ENCODE measurements at places on chromosomes 4 and X. TPM values are rescaled to one million over a fixed set of nuclear protein-coding genes. Genes with fewer than 3 reads are reported as not detected.

- DNase-seq, result peak; percentile 34
Observed at GRCh38 chr4:74158466-74159142, 686 bp downstream of the MTHFD2L start.

GRCh38 chr4:54645830-54646229, 11.9 kb upstream of the KIT start:
- no peak for DNase-seq

GRCh38 chr4:152803541-152803940, 23.8 kb downstream of the ARFIP1 start:
- DNase-seq, result no peak

DNA sequence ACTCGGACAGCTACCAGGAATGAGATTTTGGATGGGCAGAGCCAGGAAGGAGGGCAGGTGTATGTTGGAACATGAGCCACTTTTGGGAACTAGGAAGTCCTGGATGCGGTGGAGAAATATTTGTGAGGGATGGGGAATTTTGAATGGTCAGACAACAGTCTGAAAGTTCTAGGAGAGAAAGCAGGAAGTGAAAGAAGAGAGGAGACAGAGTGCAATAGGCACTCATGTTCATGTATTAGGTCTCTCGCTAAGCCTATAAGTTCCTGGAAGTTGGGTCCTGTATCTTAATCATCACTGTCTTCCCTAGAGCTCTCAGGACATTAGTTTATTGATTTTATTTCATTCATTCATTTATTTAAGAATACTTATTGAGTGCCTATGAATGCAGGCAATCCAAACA, 65.7 kb upstream of the CITED1 start:
- DNase-seq, result no peak

DNA sequence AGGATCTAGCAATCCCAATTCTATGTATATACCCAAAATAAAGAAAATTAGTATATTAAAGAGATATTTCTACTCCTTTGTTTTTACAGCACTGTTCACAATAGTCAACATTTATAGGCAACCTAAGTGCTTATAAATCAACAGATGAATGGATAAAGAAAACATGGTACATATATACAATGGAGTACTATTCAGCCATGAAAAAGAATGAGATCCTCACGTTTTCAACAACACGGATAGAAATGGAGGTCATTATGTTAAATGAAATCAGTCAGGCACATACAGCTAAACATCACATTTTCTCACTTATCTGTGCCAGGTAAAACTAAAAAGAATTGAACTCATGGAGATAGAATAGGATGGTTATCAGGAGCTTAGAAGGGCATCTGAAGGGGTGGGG, 45.6 kb upstream of the PABPC5 start:
- no peak for DNase-seq

- DNase-seq, result no peak
Observed at GRCh38 chrX:105820247-105820646, 2.1 kb upstream of the NRK start.

DNA sequence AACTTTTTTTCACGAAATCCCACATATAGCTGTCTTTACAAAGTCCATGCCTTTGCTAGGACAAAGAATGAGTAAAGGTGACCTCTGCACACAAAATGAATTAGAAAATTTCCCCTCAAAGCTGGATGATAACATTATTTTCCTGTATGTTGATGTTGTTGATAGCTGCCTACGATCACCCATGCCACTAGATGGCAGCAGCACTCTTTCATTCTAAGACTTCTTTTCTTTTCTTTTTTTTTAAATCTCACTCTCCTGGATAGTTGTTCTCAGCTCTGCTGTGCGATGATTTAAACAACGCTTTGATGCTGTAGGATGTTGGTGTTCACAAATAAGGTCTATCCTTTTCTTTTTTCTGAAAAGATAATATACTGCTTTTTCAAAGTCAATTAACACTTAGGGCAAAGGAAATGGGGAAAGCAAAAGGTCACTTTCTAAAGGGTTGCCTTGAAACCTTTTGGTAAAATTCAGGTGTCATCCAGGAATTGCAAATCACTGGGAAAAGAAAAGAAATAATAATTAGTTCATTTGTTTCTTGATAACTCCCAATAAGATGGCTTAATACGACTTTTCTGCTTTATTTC, 266.8 kb downstream of the C4orf33 start:
- peak; percentile 61 for DNase-seq

DNA sequence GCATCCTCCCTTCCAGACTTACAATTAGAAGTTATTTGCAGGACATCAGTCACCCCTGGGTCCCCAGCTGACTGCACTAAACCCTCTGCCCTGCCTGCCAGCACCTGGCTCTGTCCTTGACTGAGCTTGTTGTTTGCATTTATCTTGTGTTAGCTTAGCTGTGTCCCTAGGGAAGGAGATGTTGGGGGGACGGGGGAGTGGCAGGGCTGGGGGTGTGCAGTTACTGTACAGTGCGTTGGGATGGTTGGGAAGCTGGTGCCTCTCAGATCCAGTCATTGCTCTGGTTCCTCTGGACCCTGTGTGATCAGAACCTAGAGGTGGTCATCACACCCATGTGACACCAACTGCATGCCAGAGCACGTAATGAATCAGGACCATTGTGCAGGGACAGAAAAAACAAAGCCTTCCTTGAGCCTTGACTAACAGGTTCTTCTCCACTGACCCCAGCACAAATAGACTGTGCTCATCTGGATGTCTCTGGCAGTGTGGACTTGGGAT, 32.7 kb upstream of the PROM1 start:
- no peak for DNase-seq

The TLR1 gene
- total RNA-seq, result 0.40 TPM

The MAP9 gene
- total RNA-seq, result 10.6 TPM

DNA sequence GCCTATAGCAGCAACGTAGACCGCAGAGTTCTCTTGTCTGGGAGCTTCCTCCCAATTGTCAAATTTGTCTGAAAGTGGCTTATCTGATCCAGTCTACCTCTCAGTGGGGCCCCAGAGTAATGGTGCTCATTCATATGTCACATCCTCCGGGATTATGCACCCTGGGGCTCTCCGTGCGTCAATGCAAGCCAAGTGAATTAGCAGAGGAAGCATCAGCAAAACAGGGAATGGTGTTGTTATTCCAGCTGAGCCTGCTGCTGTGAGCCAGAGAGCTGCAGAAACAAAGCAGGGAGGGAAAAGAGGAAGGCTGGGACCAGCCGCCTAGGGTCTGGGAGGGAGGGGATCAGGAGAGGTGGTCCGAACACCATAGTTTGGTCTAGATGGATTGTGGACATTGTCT, 95.2 kb downstream of the CLNK start:
- no peak for DNase-seq

Data from PC-3 (cell line).